ENCODE measurements at places on chromosomes 5 and 9.

GRCh38 chr9:69109152-69109551 is 64.9 kb upstream of the TJP2 start:
- no peak for DNase-seq

DNA sequence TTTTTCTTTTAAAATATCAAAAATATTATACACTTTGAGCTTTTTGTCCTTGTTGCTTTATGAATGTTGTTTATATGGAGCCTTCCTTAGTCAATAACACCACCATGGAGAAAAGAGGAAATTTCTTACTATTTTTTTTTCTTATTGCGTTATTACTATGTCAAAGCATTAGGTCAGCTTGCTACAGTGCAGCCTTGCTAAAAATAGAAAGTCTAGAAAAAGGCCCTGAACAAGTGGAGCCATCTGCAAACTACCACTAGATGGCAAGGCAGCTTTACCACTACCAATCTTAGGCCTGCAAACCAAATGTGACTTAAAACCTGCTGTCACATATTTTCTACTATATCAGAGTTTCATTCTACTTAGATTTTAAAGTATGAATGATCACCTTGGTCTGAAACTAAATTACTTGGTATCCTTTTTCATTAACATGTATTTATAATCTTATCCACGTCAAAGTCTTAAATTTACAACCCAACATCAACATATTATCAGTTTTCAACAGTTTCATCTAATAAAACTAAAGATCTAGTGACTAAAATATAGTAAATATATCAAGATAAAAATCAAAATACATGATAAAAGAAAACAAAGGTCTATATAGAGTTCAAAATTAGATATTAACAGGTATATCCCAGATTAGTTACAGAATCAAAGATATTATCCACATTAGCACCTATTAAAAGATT is 113.1 kb upstream of the ACOT12 start:
- DNase-seq: peak; percentile 91

DNA sequence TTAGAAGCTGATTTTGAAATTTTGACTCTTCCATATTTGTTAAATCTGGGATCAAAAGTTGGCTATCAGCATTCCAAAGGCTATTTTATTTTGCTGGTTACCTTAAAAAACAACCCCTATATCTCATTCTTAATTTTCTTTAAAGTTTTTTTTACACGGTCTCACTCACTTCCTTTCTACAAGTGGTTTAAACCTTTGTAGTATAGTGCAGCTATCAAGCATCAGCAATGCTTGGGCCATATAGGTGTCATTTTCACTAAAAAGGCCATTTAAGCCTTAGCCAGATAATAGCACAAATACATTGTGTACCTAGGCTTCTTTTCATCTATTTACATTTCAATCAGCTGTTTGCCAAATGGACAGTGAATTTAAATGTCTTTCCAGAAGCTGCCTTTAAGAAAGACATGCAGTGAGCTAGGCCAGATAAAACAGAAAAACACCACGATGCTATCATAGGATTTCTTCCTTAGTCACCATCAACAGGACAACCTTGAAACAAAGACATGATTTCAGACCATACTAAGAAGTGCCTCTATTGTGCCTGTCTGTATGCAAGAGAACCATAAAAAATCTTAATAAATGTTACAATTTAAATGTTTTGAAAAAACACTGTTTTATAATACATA is 104.2 kb downstream of the RAPGEF6 start:
- no peak for DNase-seq

DNA sequence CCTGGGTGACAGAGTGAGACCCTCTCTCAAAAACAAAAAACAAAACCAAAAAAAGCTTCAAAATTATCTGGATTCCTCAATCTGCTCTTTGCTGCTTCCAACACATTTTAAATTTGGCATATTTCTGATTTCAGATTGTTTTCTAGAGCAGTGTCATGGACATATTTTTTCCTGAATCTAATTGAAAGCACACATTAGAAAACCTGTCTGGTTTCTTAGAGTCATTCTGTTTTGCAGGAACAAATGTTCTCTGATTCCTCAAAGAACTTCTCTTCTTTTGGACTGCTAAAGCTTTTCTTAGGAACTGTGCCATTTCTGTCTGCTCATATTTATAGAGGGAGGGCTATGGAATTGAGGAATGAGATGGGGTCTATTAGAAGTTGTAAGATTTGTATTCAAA is 81.6 kb downstream of the RAI14 start:
- no peak for DNase-seq

GRCh38 chr5:117888688-117889087 is 1099.7 kb downstream of the DTWD2 start:
- no peak for DNase-seq

DNA sequence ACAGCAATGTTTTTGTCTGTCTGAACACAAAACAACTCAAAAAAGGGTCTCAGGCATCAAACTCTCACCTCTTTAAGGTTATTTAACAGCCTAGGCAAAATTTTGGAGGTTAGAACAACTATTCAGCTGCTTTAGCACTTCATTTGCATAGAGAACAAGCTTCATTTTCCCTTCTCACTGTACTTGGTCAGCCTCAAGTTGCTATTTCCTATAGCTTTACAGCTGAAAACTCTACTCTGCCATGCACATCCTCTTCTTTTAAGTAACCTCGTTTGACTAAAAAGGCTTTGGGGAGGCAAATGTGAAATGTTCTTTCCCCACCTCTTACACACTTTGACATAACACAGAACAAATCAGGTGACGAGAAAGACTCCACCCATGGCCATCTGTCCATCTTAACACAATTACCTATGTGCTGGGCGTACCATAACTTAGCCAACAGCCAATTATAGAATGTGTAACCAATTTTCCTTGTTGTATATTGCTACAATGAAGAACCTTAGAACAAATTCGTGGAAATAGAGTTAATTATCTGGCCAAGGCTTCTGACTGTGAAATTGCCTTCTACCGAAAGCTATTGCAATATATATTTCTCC is 195.7 kb downstream of the DCP2 start:
- DNase-seq: no peak

GRCh38 chr5:124581738-124582560 is 164.5 kb downstream of the ZNF608 start:
- no peak for DNase-seq

DNA sequence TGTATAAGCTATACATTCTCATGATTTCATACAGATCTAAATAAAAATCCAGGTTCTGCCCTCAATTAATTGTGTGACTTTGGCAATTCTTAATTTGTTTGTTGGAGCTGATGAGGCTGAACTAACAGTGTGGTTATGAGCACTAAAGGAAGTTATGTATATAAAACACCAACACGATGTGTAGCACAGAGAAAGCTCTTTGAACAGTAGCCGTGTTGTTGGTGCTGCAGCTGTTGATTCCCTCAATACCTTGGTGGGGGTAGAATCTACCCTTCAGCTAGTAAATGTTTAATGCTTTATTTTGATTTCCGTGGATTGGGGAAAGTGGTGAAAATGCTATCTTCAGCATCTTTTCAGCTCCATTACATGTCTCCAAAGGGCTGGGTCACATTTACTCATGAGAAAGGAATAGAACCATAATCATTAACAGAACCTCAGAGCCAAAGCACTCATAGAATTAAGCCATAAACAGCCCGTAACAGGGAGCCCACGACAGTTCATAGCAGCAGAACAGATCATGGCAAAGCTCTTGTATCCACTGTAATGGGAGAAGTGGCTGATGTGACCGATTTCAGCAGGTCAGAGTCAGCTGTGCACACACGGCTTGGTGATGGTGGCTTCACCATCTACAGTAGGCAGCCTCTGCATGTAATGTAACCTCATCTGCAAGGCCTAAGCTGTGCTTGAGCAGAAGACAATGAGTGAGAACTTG is 332.7 kb downstream of the DIRAS2 start:
- DNase-seq: no peak

DNA sequence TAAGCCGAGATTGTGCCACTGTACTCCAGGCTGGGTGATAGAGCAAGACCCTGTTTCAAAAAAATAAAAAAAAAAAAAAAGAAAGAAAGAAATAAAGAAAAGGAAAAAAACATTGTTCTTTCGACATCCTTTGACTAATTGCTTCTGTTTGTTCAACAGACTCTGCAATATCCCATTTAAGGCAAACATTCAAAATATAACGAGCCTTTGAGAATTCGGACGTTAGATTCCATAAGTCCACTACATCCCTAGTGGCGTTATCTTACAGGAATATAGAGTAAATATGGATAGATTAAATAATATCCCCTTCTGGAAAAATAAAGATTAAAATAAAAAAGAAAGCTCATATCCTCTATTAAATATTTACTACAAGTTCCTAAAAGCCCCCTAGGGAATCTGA is 27.0 kb upstream of the HOMER1 start:
- no peak for DNase-seq

GRCh38 chr9:113509463-113509862 is 45.9 kb downstream of the RGS3 start:
- DNase-seq: no peak

DNA sequence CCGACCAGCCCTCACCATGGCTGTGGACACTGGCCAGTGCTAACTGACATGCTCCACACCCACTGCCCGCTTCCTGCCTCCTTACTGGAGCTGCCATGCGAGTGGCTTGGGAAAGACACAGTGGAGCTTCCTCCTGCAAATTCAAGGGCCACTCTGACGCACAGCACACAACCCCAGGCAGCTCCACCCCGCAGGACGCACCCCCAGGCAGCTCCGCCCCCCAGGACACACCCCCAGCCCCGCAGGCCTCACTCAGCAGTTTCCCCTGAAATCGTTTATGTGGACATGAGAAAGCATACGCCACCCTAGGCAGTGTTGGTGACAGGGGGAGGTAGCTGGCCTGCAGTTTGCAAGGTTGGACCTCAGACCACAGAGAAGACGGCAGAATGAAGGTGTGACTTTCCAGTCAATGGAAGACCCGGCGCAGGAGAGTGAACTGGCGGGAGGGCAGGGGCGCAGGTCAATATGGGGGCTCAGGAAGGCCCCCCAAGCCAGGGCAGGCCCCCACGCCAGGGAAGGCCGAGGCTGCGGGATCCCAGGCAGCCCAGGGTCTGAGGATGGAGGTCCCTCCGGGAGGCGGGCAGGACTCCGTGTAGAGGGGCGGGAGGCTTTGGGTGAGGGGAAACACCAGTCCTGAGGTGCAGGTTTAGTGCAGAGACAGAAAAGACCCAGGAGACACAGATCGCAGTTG is 21.6 kb downstream of the LPCAT1 start:
- DNase-seq: peak; percentile 90

GRCh38 chr5:113274836-113275414 is 159.9 kb downstream of the TSSK1B start:
- no peak for DNase-seq

DNA sequence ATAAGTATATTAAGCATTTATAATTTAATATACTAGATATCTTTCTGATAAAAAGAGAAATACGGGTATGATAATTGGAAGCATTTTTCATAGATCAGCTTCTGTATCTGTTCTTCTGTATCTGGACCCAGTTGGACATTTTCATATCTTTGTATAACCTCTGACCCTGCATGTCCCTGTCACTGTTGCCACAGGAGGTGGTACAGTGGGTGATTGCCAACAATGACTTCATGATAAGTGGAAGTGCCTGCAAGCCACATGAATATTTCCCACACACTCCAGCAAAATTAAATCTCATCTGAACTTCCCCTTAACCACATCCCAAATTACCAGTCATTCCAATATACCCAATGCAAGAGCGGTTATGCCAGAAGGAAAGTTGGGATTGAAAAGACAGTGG is 376.4 kb downstream of the ARRDC3 start:
- DNase-seq: no peak

DNA sequence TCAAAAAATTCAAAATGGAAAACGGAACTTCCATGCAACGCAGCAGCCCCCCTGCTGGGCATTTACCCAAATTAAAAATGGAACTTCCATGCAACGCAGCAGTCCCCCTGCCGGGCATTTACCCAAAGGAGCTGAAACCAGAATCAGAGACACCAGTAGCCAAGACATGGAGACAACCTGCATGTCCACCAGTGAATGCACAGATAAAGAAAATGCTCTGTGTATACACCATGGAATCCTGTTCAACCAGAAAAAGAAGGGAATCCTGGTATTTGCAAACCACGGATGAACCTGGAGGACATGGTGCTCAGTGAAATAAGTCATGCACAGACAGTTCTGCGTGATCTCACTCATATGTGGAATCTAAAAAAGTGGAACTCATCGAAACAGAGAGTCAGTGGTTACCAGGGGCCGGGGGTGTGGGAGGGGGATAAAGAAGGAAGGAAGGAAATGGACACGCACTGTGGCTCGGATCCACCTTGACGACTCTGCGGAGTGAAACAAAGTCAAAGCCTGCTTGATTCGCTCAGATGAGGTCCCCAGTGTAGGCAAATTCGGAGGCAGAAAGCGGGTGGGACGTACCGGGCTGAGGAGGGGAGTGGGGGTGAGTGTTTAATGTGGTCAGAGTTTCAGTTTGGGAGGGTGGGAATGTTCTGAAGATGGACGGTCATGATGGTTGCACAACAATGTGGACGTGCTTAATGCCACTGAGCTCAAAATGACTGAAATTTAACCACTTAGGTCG is 40.2 kb upstream of the EXOC3 start:
- peak; percentile 98 for DNase-seq

DNA sequence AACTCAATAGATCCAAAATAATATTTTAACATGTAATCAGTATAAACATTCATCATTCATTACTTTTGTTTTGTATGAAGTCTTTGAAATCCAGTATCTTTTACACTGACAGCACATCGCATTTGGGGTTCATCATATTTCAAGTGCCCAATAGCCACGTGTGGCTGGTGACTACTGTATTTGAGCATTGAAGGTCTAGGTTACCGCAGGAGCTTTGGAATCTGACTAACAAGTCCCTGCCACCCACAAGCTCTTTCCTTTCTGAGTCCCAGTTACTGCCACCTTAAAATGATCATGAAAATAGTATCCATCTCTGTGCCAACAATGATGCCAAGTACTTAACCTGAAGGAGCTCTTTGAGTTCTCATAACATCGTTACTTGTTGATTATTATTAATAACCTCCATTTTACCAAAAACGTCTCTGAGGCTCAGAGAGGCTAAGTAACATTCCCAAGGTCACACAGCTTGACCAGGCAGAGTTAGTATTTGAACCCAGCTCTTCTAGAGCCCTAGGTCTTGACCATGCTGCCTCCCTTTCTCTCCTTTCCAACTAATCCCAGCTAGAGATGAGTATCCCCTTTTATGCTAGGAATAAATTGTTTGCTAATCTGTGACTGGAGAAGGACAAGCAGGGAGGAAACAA is 24.2 kb downstream of the ARHGEF37 start:
- DNase-seq: no peak

DNA sequence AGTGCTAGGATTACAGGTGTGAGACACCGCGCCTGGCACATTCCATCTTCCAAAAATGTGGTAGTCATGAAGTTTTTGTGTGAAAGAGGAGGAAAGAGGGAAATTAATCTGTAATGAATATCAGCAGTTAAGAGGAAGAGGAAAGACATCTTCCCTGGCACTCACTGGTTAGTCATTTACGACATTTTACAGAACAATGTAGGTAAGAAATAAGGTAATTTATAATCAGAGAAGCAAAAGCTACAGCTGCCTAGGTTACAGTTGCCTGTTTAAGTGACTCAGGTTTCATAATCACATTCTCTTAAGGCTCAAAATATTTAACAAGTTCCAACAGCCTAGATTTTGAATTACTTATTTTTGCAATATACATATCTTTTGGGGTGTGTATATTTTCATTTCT is 26.9 kb downstream of the CNOT6 start:
- no peak for DNase-seq

Data from NB4 (cell line).